ENCODE measurements at places on chromosomes 3 and 15.

DNA sequence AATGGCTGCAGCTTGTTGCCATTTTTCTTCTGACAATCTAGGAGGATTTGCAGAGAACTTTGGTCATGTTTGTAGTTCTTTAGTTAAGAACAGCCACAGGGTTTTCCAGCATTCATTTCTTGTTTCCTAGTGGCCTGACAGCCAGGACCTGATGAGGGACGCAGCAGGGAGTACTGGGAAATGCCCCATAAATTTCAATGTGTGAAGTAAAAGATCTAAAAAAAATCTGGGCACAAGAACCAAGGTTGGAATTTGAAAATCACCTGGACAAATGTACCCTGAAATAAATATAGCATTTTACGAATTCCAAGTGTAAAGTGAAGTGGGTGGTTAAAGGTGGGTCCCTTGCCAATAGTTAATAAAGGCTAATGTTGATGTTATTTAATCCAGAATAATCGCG lies 195.0 kb downstream of the ZIC1 start:
- DNase-seq = no peak

- no peak for DNase-seq
Observed at GRCh38 chr3:101270149-101270548, 50.2 kb downstream of the IMPG2 start.

- DNase-seq = no peak
Observed at GRCh38 chr15:33915571-33916407, 52.5 kb upstream of the CHRM5 start.

DNA sequence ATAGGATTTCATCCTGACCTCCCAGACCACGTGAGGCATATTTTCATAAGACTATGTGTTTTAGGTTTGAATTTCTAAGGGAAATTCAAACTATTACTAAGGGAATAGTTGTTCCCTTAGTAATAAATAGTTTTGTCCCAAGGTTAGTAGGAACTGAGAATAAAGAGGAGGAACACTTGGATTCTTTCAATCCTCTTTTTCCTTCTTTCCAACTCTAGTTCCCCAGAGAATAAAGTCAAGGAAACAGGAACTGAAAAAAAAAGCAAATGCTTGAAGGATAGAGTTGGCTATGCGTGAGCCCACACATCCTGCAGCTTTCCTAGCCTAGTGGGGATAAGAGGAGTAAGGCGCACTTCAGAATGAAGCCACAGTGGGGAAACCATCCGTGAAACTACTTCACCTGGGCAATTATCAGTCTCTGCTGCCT lies 312.1 kb upstream of the TGFBR2 start:
- DNase-seq = no peak

- no peak for DNase-seq
Observed at GRCh38 chr3:186342197-186342596, 19.8 kb downstream of the DGKG start.

DNA sequence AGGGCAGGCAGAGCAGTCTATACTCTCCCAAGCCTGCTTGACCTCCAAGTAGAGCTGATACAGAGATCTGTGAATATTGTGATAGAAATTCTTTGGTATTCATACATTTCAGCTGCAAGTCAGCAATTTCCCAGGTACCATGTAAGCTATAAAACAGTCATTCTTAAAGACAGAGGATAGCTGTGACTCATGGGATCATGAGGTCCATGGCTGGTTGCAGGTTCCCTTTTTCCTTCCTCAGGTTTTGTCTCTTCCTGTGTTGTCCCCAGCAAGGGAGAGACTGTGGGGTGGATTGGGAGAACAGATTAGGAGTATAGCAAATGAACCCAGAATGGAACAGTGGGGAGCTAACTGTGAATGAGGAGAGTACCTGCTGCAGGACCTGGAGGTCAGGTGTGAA lies 5.4 kb upstream of the P4HTM start:
- DNase-seq = no peak

DNA sequence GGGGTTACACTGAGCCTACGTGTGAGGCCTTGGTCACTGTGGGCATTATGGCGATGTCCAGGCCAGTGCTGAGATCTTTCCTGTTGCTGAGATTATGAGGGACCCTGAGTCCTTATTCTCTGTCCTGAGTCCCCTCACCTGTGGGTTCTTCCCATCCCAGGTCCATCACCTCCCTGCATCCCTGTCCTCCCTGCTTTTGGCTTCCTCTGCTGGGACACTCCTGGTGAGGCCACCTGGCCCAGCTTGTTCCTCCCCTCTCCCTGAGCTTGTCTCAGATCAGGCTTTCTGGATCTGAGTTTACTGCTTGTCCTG lies 36.1 kb downstream of the AMOTL2 start:
- no peak for DNase-seq

- DNase-seq = no peak
Observed at GRCh38 chr15:60426870-60427508, 29.2 kb upstream of the ANXA2 start.

DNA sequence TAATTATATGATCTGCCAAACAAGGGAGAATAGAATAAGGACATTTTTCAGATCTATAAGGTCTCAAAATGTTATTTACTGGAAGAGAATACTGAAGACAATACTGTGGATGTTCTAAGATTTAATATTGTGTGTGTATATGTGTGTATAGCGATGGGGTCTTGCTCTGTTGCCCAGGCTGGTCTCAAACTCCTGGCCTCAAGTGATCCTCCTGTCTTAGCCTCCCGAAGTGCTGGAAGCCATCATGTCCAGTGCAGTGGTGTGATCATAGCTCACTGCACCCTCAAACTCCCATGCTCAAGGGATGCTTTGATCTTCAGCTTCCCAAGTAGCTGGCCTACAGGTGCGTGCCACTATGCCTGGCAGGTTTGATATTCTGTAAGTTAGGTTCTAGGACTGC lies 91.3 kb downstream of the NBEAL2 start:
- no peak for DNase-seq

GRCh38 chr3:135766115-135766514 lies 199.4 kb upstream of the PPP2R3A start:
- no peak for DNase-seq

- no peak for DNase-seq
Observed at GRCh38 chr3:43707998-43708397, 17.3 kb downstream of the ABHD5 start.

- no peak for DNase-seq
Observed at GRCh38 chr3:24520976-24521419, 26.3 kb upstream of the THRB start.

DNA sequence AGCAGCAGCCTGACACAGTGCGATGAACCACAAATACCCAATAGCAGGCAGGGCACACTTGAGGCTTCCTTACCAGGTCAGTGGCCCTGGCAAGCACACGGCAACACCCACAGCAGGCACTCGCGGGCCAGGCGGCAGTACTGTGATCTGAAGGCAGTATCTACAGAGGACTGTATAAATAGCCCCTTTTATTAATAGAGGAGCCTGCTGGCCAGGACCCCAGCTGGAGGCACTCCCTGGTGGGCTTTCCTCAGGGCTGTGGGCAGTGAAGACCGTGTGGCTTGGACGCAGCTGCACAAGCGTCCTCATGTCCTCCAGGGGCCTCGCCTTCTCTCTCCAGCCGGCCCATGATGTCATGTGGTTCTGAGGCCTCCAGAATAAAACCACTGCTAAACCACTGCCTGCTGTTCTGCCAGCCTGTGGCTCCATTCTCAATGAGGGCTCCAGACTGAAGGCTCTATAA lies 44.1 kb downstream of the LRIG1 start:
- DNase-seq = no peak

DNA sequence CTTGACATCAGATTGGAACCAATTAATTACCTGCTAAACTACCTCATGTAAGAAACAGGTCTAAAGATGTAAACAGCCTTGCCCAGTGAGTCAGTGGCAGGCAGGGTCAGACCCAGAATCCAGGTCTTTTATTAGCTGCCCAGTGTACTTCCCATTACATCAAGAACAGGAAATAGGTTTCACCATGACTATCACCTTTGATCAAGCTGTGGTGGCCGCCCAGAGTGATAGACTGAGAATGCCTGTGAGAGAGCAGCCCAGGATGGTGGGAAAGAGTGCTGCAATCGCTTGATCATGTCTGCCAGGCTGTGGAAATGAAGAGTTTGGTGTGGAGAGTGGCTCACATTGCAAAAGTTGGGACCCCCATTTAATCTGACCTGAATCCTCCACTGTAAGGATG lies 61.3 kb upstream of the PIAS1 start:
- DNase-seq = no peak

GRCh38 chr3:37138816-37139215 lies 35.6 kb downstream of the LRRFIP2 start:
- no peak for DNase-seq

GRCh38 chr3:4994823-4995499 lies 15.7 kb downstream of the BHLHE40 start:
- no peak for DNase-seq

GRCh38 chr3:128878011-128878457 lies 1.4 kb upstream of the ACAD9 start:
- DNase-seq = no peak

DNA sequence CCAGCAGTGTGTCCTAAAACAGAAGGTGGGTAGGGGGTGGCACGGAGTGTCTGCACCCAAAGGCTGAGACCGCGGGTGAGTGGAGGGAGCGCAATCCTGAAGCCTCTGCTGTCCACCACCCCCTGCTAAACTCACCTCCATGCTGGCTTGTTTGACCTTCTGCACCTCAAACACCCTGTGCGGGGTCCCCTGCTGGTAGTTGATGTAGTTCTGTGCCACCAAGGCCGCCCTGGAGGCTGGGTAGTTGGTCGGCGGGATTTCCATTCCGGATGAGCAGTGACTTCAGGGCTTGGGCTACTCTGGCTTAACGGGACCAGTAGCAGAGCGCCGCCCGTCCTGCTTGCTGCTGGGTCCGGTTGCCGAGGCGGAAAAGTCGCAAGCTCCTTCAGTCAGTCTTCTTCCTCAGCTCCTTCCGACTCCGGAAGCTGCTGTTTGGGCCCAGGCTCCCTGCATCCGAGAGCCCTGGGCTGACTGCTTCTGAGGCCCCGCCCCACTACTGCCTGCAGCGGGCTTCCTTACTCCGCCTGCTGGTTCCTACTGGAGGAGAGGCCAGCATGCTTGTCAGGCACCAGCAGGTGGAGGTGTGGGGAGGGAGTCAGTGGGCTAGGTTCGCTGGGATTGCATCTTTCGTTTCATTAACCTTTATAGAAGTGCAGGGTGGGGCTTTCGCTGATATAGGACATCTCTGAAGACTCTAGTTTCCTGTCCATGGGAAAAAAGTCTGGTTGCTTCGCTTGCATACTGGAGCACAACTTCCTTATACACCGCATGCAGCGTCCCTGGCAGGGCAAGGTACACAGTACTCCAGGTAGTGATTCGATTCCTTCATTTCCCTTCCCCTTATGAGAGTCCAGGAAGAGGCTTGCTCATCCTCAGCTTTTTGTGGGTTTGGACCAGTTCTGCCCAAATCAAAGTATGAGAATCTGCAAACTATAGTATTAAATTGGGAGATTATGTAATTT lies at the start of gene LXN:
LXN (minus strand) TSS at position 434 of the 962 bp plus-strand sequence; CDS start at position 264, 170 bp downstream.
- DNase-seq = peak; percentile 52

DNA sequence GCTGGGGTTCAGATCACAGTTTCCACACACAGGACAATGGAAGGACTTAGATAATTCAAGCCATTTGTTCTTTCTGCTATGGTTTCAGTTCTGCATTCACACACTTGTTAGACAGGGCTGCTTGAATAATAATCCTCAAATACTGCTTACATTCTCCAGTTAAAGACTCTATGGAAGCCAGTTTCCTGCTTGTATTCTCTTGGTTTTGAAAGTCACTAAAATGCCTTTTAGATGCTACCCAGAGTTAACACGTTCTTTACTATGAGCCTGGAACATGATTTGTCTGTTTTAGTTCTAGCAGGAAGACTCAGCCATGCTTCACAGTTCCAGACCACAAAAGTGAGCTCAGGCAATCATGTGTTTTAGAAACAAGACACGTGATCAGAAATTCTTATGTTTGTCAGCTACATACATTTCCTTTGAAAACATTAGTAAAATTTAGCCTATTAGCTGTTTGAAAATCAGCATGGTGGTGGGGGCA lies 152.4 kb downstream of the LEKR1 start:
- DNase-seq = no peak

GRCh38 chr3:38101811-38102443 lies 35.0 kb downstream of the ACAA1 start:
- DNase-seq = no peak

GRCh38 chr15:96353416-96353929 lies 23.0 kb downstream of the NR2F2 start:
- no peak for DNase-seq

DNA sequence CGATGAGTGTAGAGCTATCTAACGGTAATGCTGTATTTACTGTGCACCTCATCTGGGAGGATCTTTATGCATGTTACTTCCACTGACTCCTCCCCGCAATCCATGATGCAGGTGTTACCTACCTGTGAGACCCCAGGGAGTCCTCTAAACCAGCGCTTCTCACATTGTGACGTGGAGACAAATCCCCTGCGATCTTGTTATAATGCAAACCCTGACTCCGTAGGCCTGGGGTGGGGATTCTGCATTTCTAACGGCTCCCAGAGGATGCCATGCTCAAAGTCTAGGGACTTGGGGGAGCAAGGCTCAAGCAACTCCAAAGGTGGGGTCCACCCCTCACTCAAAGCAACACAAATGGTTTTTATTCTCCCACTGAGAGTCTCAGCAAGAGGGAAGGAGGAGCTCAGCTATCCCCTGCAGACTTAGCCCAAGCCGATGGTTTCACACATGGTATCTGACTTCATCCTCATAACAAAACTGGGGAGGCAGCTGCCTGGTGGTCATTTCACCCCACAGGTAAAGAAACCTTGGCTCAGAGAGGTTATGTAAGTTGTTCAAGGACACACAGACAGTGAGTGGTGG lies 63.6 kb downstream of the PCSK6 start:
- no peak for DNase-seq

DNA sequence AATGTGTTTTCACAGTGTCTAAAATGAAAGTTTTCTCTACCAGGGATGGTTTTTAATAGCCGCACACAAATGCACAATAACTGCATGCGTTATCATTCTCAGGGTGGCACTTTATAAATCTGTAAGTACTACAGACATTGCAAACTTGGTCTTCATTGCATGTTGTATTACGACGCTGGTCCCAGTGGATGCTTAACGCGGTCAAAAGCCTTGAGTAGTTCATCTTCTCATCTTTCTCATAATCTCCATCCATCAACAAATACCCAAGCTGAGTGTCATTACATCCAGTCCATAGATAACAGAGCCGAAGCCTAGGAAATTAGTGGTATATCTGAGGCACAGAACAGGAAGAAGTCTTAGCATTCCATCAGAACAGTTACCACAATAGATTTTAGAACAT lies 72.6 kb downstream of the USF3 start:
- DNase-seq = no peak

- no peak for DNase-seq
Observed at GRCh38 chr3:151037746-151038477, 47.6 kb upstream of the MED12L start.

DNA sequence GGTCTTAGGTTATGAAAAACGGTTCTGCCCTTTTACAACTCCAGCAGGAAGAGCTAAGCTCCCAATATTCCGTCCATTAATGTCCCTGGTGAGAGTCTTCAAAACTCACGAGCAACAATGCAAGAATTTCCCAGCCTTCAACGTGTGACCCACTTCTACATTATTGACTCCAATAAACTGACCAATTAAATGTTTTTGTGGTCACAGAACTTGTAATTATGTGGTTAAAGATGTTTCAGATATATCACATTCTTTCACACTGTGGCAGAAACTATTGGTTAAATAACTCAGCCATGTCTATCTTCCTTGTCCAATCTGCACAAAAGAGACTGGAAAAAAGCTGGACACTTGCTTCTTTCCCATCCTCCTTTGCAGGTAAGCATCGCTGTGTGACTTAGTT lies 286.6 kb upstream of the ADAMTS9 start:
- DNase-seq = no peak

Measured in activated CD8-positive, alpha-beta memory T cell treated with anti-CD3 and anti-CD28 coated beads for 1 hour (primary cell).